ENCODE measurements at places on chromosomes 3 and 15. TPM values are rescaled to one million over a fixed set of nuclear protein-coding genes. Genes with fewer than 3 reads are reported as not detected.
A peak's percentile ranks its signal among the peaks of the same experiment; 100 is the strongest.

- no peak for DNase-seq
These were observed 444.3 kb upstream of the ATP11B start for GRCh38 chr3:182349051-182349450.

GRCh38 chr15:41945731-41946130, 26.6 kb downstream of the EHD4 start:
- no peak for DNase-seq

DNA sequence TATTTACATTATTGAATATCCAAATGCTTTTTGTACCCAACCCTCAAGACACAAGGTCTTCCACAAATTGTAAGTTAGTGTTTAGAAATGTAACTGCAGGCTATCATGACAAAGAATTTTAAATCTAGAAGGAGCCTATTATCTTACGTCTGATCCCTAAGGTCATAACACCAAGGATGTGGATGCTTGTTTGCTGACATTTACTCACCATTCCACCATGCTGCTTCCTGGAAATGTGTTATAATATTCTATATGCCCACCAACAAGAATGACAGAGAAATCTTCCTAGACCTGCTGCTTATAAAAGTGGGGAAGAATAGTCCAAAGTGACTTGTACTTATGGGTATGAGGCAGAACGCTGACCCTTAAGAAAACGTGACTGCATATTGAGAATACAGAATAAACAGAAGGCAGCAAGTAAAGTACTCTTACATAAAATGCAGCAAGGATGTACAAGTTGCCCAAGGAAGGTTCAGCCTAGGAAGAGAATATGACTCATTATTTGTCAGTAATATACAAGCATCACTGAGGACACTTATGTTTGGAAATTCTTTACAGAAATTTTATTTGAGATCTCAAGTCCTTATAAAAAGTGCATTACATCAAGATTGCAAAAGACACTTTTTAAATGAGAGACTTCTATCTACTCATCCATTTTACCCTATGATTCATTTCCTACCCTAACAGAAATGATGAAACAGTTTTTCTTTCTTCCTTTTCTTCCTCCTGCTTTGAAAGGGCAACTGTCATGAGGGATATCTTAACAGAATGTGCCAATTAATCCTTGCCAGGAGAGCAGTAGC, 59.6 kb downstream of the ESYT3 start:
- no peak for DNase-seq

DNA sequence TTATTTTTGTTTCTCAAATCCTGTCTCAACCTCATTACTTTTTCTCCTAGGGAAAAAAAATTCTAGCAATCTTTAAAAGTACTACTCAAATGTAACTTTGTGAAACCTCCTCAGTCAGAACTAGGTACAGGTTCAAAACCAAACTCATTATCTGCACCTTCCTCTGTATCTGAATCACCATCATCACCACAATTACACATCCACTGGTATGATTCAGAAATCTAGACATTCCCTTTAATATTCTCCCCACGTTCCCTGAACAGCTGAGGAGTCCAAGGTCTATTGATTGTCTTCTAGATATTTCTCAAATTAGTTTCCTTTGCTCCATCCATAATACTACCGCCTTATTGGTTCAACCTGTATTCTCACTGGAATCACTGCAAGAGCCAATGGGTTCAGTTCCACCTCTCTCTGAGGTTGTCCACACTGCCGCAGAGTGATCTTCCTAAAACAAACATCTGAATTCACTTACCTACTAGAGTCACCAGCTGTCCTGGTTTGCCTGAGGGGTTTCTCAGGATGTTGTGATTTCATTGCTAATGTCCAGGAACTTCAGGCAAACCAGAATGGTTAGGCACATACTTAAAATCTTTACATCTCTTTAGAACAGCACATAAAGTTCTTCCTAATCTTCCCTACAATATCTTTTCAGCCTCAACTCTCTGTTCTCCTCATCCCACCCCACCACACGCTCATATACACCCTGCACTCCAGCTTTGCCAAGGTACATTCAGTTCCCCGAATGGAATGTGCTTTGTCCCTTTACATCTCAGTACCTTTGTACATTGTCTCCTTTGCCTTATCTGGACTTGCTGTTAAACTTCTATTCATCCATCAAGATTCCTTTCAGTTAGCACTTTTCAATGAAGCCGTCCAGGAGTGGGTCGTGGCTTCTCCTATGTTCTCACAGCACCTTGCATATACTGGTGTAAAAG, 24.2 kb downstream of the ATP13A4 start:
- no peak for DNase-seq

DNA sequence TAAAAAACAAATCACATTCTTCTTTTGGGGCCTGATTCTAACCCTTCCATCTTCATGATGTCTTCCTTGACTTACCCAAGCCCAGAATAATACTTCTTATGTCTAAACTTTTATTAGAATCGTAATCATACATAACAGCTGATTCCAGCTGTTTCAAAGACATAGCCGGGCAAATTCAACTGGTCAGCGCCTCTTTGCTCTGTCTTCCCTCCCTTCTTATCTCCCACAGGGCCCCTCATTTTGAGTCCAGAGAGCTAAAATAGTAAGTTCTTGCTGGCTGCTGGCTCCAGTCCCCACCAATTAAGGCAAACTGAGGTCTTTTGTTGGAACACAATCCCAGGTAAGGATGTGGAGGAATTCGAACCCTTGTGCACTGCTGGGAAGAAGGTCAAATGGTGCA, 108.6 kb downstream of the ADCY5 start:
- DNase-seq: no peak

DNA sequence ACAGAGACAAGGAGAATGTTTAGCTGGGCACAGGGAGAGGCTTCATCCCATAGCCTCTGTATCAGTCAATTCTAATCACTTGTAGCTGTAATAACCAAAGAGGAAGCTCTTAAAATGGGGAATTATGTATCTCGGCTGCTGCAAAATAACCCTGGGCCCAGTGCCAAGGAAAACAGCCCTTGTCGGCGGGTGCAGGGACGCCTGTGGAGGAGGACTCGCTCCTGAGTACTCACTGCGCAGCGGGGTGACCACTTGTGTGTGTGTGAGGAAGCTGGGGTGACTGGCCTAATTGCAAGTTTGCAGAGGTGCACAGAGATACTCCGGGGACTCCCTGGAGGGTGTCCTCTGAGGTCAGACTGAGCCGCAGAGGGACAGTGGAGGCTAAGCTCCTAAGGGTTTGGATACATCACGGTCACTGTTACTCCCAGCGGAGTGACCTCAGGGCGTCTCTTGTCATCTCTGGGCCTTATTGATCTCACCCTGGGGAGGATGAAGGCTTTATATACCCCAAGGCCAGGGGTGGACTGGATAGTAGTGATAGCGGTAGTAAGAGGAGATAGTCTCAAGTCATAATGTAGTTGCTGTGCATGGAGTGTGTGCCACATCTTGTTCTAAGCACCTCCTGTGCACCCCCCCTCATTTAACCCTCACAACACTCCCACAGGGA, 37.2 kb downstream of the SLC6A6 start:
- DNase-seq: peak; percentile 78

FGD5 gene
- polyA plus RNA-seq: 15.6 TPM

EPHB3 gene
- polyA plus RNA-seq: 2.6 TPM

KNG1 gene
- polyA plus RNA-seq: 0.34 TPM

CLCN2 gene
- polyA plus RNA-seq: 46.7 TPM
